Fibroblast of skin of scalp (primary cell): ENCODE measurements at places on chromosomes 1 and 21.

- no peak for DNase-seq
Measured at GRCh38 chr1:224585051-224585450, 31.1 kb upstream of the CNIH3 start.

DNA sequence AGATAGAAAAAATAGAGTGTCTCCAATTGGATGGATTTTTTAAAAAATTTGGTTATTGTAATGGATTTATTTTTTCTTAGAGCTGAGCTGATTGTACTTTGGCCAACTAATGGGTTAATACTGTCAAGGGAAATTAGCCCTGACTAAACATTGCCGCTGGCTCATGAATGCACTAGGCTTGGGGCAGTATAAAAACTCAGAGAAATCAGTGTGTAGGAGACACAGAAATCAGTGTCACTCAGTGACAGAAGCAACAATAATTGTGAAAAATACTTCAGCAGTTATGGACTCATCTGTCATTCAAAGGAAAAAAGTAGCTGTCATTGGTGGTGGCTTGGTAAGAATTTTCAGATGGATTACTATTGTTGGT is at the start of gene KMO:
TSS of gene KMO (plus strand) at position 217 of the 370 bp plus-strand sequence. CDS start at position 284, 67 bp downstream.
- DNase-seq = peak; percentile 1

DNA sequence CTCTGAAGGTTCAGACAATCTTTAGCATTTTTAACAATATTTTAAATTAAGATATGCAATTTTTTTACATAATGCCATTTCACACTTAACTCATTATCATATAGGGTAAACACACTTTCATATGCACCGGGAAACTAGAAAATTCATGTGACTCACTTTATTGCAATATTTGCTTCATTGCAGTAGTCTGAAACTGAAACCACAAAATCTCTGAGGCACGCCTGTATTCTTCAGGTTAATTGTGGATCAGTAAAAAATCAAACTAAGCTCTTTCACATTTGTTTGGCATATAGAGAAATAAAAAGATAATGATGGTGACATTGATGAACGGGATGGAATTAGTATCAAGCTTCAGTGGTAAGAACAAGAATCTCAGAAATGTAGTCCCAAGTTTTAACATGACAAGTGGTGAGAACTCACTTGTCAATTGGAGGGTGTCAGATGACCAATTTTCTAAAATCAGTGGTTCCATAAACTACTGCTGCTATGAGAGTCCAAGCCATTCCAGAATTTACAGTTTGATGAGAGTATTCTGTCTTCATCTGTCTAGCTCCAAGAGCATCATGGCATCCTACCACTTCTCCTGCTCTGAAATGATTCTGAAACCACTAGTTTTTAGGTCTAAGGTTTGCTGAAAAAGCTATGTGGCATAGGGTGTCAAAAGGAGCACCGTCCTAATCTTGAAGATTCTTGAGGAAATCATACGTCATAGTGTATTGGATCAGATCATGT is 281.0 kb downstream of the PTPRC start:
- DNase-seq = no peak

DNA sequence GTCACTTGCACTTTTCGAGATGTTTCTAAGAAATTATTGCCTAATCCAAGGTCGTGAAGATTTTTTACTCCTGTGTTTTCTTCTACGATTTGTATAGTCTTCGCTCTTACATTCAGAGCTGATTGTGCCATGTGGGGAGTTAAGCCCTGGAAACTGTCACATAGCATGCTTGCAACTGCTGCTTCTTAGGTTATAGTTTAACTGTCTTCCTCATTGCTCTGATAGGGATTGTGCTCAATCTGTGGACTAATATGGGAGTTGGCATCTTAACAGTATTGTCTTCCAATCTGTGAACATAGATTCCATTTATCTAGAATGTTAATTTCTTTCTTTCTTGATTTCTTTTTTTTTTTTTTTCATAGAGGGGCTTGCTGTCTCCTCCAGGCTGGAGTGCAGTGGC is 34.8 kb upstream of the CAMTA1 start:
- no peak for DNase-seq

- no peak for DNase-seq
Measured at GRCh38 chr1:47753808-47754207, 243.4 kb downstream of the TRABD2B start.

GRCh38 chr21:32334980-32335531 is 36.4 kb downstream of the MRAP start:
- peak; percentile 60 for DNase-seq

DNA sequence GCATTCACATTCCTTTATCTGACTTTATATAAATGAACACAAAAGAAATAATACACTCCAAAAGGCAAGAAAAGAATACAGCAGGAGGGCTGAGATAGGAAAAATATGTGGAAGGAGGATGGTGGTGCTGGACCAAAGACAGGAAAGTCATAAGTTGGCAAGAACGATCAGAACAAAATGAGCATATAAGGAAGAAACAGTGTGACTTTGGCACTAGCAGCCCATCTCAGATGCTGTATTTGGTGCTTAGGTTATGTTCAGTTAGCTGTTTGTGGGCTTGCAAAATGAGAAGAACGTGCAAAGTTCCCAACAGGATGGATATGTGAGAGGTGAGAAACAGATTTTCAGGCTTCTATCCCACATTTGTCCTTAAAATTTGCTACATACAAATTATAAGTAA is 719.8 kb upstream of the ADGRL4 start:
- peak; percentile 13 for DNase-seq

- DNase-seq = no peak
Measured at GRCh38 chr21:41589131-41589530, 81.2 kb upstream of the TMPRSS2 start.

GRCh38 chr1:168430321-168430720 is 113.5 kb downstream of the XCL2 start:
- no peak for DNase-seq

- DNase-seq = no peak
Measured at GRCh38 chr1:45258059-45258650, 51.8 kb upstream of the ZSWIM5 start.

DNA sequence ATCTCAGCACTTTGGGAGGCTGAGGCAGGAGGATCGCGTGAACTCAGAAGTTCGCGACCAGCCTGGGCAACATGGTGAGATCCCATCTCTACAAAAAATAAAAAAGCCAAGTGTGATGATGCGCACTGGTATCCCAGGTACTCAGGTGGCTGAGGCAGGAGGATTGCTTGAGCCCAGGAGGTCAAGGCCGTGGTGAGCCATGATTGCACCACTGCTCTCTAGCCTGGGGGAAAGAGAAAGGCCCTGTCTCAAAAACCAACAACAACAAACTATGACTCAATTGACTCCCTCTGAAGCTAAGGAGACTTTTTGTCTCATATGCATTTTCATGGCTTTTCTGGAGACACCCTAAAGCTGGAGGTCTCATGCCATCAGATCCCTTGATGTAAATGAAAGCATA is 118.8 kb downstream of the CCDC185 start:
- DNase-seq = no peak

DNA sequence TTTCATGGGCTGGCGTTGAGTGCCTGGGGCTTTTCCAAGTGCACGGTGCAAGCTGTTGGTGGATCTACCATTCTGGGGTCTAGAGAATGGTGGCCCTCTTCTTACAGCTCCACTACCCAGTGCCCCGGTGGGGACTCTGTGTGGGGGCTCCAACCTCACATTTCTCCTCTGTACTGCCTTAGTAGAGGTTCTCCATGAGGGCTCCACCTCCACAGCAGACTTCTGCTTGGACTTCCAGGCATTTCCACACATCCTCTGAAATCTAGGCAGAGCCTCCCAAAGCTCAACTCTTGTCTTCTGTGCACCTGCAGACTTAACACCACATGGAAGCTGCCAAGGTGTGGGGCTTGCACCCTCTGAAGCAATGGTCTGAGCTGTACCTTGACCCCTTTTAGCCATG is 82.1 kb downstream of the CCDC18 start:
- DNase-seq = no peak

GRCh38 chr1:60573726-60574409 is 500.3 kb upstream of the C1orf87 start:
- DNase-seq = peak; percentile 72

GRCh38 chr1:225824533-225824941 is 14.6 kb downstream of the EPHX1 start:
- no peak for DNase-seq

DNA sequence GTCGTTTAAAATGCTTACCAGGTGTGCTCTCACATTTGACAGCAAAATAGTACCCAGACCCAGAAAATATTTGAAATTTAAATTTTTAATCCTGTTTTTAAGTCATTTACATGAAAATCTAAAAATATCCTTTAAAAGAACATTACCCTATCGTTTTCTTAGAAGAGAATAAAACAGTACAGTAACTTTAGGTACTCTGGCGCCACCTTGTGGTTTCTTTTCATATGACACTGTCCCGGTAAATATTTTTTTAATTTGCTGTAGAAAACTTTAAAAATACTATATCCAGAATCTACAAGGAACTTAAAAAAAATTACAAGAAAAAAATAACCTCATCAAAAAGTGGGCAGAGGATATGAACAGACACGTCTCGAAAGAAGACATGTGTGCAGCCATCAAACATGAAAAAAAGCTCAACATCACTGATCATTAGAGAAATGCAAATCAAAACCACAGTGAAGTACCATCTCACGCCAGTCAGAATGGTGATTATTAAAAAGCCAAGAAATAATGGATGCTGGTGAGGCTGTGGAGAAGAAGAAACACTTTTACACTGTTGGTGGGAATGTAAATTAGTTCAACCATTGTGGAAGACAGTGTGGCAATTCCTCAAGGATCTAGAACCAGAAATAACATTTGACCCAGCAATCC is 129.2 kb downstream of the RGS21 start:
- DNase-seq = peak; percentile 51

DNA sequence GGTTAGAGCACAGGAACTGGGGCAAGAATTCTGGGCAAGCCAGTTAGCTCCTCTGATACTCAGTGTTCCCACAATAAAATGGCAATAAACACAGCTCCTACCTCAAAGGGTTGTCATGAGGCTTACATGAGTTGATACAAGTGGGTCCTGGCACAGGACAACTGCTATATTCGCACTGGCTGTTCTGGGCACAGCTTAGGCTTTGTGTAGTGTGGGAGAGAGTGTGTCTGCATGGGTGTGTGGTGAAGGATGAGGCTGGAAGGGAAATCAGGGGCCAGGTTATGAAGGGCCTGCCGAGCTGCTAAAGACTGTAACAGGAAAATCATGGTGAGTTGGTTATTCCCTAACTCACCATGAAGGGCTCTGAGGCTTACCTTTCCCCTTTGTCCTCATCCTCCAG is 18.7 kb downstream of the ETV3 start:
- DNase-seq = no peak

- no peak for DNase-seq
Measured at GRCh38 chr1:19205845-19206244, 4.2 kb downstream of the UBR4 start.

- no peak for DNase-seq
Measured at GRCh38 chr1:100912019-100912418, 16.1 kb downstream of the SLC30A7 start.

- no peak for DNase-seq
Measured at GRCh38 chr1:29853716-29854330, 617.5 kb downstream of the PTPRU start.

DNA sequence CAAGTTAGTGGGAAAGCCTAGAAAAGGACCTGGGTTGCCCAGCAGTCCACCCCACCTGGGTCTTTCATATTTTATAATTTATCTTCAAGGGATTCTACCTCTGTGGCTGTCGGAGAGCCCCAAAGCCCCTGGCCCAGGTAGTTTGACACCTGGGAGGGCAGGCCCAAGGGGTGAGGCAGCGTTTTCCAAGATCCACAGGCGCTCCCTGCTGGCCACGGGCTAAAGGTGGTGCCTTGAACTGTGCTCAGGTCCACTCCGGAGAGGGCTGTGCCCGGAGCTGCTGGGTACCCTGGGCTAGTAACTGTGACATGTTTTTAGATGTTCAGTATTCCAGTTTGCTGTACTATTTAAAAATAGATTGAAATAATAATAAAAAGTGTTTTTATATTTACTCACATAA is 37.2 kb upstream of the CRNN start:
- no peak for DNase-seq

DNA sequence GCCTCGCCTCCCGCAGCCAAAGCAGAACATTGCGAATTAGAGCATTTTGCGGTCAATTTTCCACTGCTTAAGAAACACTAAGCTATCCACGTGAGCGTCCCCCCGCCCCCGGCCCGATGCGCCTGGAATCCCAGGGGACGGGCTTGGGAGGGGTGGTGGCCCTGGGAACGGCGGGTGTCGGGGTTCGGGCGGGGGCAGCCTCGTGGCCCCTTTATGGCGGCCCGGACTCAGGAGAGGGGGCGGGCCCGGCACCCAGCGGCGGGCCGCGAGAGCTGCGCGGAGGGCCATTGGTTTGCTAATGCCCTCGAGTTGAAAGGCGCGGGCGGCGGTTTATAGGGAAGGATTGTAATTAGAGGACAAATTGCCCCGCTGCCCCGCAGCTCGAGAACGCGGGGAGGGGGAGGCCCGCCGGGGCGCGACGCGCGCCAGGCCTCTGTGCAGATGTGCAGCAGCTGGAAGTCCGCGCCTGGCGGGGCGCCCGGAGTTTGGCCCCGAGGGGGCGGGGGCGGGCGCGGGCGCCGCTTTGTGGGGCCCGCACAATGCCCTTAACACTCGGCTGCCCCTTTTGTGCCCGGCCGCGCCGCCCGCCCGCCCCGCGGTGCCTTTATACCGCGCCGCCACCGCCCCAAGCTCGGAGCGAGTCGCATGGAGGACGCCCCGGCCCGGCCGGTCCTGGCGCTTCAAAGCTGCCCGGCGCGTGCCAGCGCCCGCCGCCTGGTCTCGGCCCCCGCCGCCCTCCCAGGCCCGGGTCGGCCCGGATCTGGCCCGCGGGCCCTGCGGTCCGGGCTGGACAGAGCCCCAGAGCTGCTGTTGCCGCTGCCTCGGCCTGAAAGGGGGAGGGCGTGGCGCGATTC is 1.9 kb upstream of the HES3 start:
- no peak for DNase-seq

DNA sequence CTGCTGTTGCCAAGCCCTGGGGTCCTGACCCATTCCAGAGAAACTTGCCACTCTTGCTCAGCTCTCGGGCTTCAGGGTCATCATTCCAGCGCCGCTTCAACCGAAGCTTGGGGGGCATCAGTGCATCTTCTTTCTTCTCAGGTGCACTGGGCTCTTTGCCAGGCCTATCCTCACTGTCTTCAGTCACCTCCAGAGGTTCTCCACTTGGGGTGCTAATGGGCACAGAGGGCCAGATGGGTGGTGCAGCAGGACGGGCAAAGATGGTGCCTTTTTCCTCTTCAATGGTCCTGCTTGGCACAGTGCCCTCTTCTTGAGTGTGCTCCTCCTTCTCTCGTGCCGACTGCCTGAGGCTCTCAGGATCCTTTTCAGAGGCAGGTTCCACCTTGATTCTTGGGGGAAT is 13.3 kb downstream of the ETV3 start:
- no peak for DNase-seq

GRCh38 chr1:67515324-67516080 is 85.3 kb upstream of the SERBP1 start:
- no peak for DNase-seq

DNA sequence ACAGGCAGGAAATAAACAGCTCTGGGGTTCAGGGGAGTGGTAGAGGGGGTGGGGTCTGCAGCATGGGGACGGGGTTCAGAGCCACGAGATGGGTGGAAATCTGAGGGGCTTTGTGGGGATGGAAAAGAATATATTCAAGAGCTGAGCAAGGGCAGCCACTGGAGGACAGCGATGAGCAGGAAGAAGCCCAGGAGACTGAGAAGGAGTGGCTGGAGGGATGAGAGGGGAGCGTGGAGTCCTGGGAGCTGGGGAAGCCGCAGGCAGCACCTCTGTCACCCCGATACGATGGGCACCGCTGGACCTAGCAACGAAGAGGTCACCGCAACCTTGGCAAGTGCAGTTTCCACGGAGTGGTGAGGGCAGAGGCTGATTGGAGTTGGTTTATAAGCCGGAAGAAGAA is 10.0 kb upstream of the KCNAB2 start:
- DNase-seq = no peak

- DNase-seq = no peak
Measured at GRCh38 chr1:64440183-64440826, 29.6 kb upstream of the CACHD1 start.
